NAMALWA (cell line): ENCODE measurements at places on chromosomes 1 and 21.

GRCh38 chr21:44804762-44805161 lies 3.1 kb upstream of the UBE2G2 start:
- no peak for DNase-seq

- no peak for DNase-seq
Measured at GRCh38 chr1:113388017-113388620, 2.2 kb upstream of the MAGI3 start.

GRCh38 chr1:231668826-231669225 lies 42.2 kb downstream of the DISC1 start:
- DNase-seq, result no peak

DNA sequence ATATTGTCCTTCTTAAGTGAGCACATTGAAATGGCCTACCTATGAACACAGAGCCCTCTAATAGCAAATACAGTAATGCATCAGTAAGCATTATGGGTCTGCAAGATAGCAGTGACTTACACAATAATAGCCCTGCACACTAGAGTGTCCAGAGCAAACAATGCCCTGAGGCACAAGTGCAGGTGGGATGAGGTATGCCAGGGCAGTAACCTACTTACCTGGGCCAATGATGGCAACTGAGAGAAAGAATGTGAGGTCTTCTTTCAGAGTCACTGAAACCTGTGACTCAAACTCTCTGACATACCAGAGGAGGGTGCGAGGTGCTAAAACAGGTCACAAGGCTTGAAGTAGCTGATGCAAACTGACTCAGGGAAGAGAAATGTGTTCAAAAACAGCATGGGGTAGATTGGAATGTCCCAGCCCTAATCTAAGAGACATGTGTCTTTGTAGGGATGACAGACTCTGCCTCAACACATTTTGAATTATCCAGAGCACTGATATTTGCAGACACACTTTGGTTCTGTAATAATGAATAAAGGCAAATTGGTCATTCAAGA lies 168.5 kb upstream of the RUNX1 start:
- DNase-seq, result no peak

DNA sequence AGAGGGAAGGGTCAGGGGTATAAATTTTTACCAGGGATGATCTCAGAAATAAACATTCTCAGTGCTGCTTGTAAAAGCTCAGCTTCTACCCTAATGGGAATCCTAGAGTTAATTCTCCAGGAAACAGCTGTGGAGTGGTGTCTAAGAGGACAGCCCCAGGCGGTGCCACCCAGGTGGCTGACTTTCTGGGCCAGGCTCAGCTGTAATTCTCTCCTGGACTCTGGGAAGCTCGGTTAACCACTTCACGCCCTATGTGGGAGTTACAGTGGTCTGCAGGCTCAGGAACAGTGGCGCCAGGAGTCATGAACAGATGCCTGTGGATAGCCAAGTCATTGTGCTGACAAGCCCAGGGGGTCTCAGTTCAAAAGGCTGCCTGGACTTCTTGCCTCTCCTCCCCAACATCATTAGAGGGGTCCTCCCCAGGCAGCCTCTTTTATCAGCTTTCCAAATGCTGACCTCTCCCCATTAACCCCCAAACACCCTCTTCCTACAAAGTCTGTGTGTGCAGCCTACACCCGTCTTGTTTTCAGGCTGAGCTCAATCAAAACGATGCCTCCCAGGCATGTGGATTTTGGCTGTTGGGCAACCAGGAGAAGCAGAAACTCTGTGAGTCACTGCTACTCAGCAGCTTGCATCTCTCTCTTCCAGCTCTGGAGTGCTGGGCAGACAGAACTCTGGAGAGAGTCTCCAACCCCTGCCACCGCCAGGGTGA lies 1.2 kb downstream of the HHIPL2 start:
- no peak for DNase-seq
